ENCODE measurements at places on chromosomes 4 and X. TPM values are rescaled to one million over a fixed set of nuclear protein-coding genes. Genes with fewer than 3 reads are reported as not detected.

GRCh38 chr4:45453258-45453853 is 670.5 kb downstream of the GABRG1 start:
- H3K4me3 ChIP-seq, result no peak overlapping the region
- H3K36me3 ChIP-seq, result no peaks in the 10 kb centered on the region
- H3K4me1 ChIP-seq, result no peaks in the 10 kb centered on the region

- H3K27ac ChIP-seq, result no peak overlapping the region
- H3K36me3 ChIP-seq, result no peaks in the 10 kb centered on the region
- no peak overlapping the region for H3K4me3 ChIP-seq
- no peak for DNase-seq
- H3K4me1 ChIP-seq, result no peaks in the 10 kb centered on the region
Observed at GRCh38 chrX:69153060-69153730, 12.1 kb downstream of the PJA1 start.

GRCh38 chr4:11549525-11549924 is 120.8 kb upstream of the HS3ST1 start:
- H3K4me1 ChIP-seq, result peaks cover 12% of the 10 kb centered on the region
- H3K27me3 ChIP-seq, result peaks cover 2% of the 10 kb centered on the region
- no peak for DNase-seq
- no peak overlapping the region for H3K27ac ChIP-seq
- no peak overlapping the region for H3K4me3 ChIP-seq

DNA sequence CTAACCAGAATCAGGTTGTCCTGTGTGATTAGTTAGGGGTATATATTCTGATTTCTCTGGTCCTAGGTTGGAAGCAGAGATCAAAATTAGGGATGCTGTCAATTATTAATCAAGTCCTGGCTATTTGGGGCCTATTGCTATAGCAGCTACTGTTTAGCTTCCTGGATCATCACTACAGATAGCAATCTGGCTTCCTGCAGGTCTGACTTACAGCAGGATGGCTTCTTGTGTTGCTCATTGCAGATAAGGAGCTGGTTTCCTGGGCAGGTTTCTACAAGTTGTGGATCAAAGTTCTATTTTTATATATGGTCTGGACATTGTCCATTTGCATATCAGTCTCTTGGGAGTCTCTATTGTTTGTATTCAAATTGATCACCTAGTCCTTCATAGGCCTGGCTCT is 57.7 kb upstream of the C4orf54 start:
- peaks cover 2% of the 10 kb centered on the region for H3K27me3 ChIP-seq
- no peak for DNase-seq
- H3K4me1 ChIP-seq, result peaks cover 8% of the 10 kb centered on the region
- H3K27ac ChIP-seq, result no peak overlapping the region

DNA sequence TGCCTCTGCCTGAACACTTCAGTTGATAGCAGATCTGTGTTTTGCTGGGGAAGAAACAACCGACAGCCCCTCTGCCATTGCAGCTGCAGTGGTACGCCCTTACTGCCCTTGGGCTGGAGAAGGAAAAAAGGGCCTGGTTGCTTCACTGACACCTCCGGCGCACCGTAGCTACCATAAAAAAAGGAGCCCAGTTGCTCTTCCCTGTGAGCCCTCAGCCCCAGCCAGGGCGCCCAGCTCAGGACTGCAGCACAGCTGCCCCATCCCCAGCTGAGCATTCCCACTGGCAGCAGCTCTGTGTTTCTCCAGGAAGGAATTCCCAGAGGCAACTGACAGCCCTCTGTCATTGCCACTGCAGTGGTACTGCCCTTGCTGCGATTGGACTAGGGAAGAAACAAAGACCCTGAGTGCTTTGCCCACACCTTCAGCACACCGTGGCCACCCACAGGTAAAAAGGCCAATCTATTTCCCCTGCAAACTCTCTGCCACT is 142.7 kb downstream of the DKK2 start:
- H3K36me3 ChIP-seq, result no peaks in the 10 kb centered on the region
- DNase-seq, result no peak
- H3K4me3 ChIP-seq, result no peak overlapping the region
- H3K27me3 ChIP-seq, result no peaks in the 10 kb centered on the region
- H3K4me1 ChIP-seq, result no peaks in the 10 kb centered on the region
- no peak overlapping the region for H3K27ac ChIP-seq

DNA sequence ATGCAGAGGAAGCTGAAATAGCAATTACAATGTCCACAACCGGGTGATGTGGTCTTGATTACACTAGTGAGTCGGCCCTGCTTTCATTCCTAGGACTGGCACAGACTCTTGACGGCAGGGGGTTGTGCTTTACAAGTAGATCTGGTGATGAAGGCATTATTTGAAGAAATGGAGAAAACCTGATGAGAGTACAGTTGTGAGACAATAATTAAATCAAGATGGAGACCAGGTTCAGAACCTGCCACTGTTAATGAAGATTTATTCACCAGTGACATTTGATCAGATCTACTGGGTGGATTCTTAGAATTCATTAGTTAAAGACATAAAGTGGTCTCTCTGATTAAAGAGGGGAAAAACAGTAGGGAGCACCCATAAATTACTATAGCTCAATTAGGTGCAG is 747.2 kb downstream of the STPG2 start:
- DNase-seq, result no peak
- no peak overlapping the region for H3K27ac ChIP-seq
- H3K36me3 ChIP-seq, result no peaks in the 10 kb centered on the region
- no peaks in the 10 kb centered on the region for H3K4me1 ChIP-seq
- H3K4me3 ChIP-seq, result no peak overlapping the region
- no peaks in the 10 kb centered on the region for H3K27me3 ChIP-seq

- no peak overlapping the region for H3K27ac ChIP-seq
- no peaks in the 10 kb centered on the region for H3K36me3 ChIP-seq
- peaks cover 12% of the 10 kb centered on the region for H3K27me3 ChIP-seq
- peak overlapping the region; percentile 72 for H3K4me3 ChIP-seq
- H3K4me1 ChIP-seq, result peaks cover 9% of the 10 kb centered on the region
Observed at GRCh38 chr4:183722731-183723560, 63.9 kb downstream of the TRAPPC11 start.

- no peaks in the 10 kb centered on the region for H3K36me3 ChIP-seq
- no peaks in the 10 kb centered on the region for H3K4me1 ChIP-seq
- no peak overlapping the region for H3K4me3 ChIP-seq
- no peak for DNase-seq
Observed at GRCh38 chr4:152927737-152928136, 8.4 kb upstream of the FHDC1 start.

DNA sequence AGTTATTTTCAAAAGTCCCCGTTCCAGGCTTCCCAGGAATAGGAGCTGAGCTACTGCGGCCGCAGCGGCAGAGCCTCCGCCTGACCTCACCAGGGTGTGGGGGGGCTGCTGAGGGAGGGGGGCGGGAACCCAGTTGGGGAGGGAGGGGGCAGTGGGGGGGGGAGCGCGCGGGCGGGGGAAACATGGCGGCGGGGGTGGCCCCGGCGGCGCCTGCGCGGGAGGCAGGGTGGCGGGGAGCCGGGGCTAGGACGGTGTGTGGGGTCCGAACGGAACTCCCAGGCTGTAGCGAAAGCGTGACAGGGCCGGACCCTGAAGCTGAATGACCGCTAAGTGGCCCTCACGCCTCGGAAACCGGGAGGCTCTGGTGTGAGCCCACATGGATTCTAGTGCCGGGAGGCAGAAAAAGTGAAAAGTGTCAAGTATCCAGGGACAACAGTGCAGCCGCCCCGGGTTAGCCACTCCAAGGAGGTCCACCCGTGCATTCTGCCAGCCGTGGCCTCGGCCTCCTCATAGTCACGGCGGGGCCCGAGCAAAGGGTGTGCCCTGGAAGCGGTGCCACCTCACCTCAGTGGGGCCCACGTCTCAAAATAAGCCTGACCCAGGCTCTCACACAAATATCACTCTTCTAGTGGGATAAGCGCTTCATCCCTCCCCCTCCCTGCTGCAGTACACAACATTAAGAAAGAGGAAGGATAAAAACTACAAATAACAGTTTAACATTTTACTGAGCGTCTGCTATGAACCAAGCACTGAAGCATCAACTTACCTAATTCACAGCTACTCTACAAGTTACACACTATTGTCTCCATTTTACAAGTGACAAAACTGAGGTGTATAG is at the start of gene KLHL13:
Gene KLHL13, minus strand, starts transcription at position 98 of the 838 bp plus-strand sequence. CDS start 88,337 bp downstream, outside the sequence.
- DNase-seq, result peak; percentile 12
- peaks cover 3% of the 10 kb centered on the region for H3K4me1 ChIP-seq
- H3K27ac ChIP-seq, result no peak within 1 kb of the TSS
- peak within 1 kb of the TSS; percentile 75 for H3K4me3 ChIP-seq
- no peaks in the 10 kb centered on the region for H3K36me3 ChIP-seq

GRCh38 chr4:138400543-138400942 is 158.4 kb upstream of the SLC7A11 start:
- no peaks in the 10 kb centered on the region for H3K4me1 ChIP-seq
- no peaks in the 10 kb centered on the region for H3K36me3 ChIP-seq
- no peak overlapping the region for H3K4me3 ChIP-seq
- DNase-seq, result no peak
- no peak overlapping the region for H3K27ac ChIP-seq

GRCh38 chr4:144634978-144635747 is 10.8 kb upstream of the HHIP start:
- peaks cover 8% of the 10 kb centered on the region for H3K27me3 ChIP-seq
- no peak overlapping the region for H3K4me3 ChIP-seq
- no peaks in the 10 kb centered on the region for H3K4me1 ChIP-seq
- no peaks in the 10 kb centered on the region for H3K36me3 ChIP-seq
- peak overlapping the region; percentile 23 for H3K27ac ChIP-seq
- DNase-seq, result no peak

GRCh38 chr4:150986085-150986484 is 29.0 kb downstream of the LRBA start:
- no peak overlapping the region for H3K27ac ChIP-seq
- peaks cover 12% of the 10 kb centered on the region for H3K36me3 ChIP-seq
- no peaks in the 10 kb centered on the region for H3K27me3 ChIP-seq
- no peak overlapping the region for H3K4me3 ChIP-seq

GRCh38 chr4:3766036-3766784 is at the start of gene ADRA2C:
ADRA2C (plus strand) TSS chr4:3766385; CDS start chr4:3766607, 222 bp downstream.
- no peak for DNase-seq
- peaks cover 26% of the 10 kb centered on the region for H3K27me3 ChIP-seq
- peaks cover 6% of the 10 kb centered on the region for H3K4me1 ChIP-seq
- H3K4me3 ChIP-seq, result peak within 1 kb of the TSS; percentile 46
- no peaks in the 10 kb centered on the region for H3K36me3 ChIP-seq
- no peak within 1 kb of the TSS for H3K27ac ChIP-seq

- peaks cover 16% of the 10 kb centered on the region for H3K4me1 ChIP-seq
- H3K4me3 ChIP-seq, result no peak overlapping the region
- H3K27me3 ChIP-seq, result no peaks in the 10 kb centered on the region
- DNase-seq, result no peak
- no peak overlapping the region for H3K27ac ChIP-seq
Observed at GRCh38 chr4:1609901-1610790, 74.0 kb downstream of the FAM53A start.

- H3K4me3 ChIP-seq, result no peak overlapping the region
- DNase-seq, result no peak
- no peaks in the 10 kb centered on the region for H3K36me3 ChIP-seq
- no peaks in the 10 kb centered on the region for H3K27me3 ChIP-seq
- peaks cover 37% of the 10 kb centered on the region for H3K4me1 ChIP-seq
- H3K27ac ChIP-seq, result no peak overlapping the region
Observed at GRCh38 chrX:39206399-39207145, 405.3 kb downstream of the MID1IP1 start.

GRCh38 chrX:70755850-70756249 is 152.7 kb downstream of the TEX11 start:
- peaks cover 3% of the 10 kb centered on the region for H3K36me3 ChIP-seq
- peak; percentile 78 for DNase-seq
- no peaks in the 10 kb centered on the region for H3K27me3 ChIP-seq
- no peak overlapping the region for H3K4me3 ChIP-seq
- no peak overlapping the region for H3K27ac ChIP-seq
- H3K4me1 ChIP-seq, result peaks cover 12% of the 10 kb centered on the region

DNA sequence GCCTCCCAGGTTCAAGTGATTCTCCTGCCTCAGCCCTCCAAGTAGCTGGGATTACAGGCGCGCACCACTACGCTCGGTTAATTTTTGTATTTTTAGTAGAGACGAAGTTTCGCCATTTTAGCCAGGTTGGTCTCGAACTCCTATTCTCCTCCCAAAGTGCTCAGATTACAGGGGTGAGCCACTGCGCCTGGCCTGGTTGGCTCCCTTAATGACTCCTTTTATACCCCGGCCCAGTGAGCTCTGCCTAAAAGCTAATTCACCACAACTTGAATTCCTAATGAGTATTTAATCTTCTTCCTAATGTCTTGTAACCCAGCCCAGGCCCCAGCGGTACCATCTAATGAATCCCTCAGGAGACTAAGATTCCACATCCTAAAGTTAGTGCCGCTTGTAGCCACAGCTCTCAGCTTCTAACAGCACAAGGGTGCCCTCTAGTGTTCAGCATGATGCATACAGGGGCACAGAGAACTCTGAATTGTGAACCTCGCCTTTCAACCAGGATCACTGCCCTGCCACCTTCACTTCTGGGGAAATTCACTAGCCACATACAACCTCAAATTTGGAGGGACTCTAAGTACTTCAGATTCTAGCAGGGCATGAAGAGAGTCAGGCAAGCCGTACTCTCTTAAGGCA is 89.5 kb downstream of the OR13H1 start:
- no peaks in the 10 kb centered on the region for H3K36me3 ChIP-seq
- no peak overlapping the region for H3K4me3 ChIP-seq
- H3K4me1 ChIP-seq, result peaks cover 2% of the 10 kb centered on the region
- no peak overlapping the region for H3K27ac ChIP-seq
- DNase-seq, result peak; percentile 66

- H3K27me3 ChIP-seq, result peaks cover 2% of the 10 kb centered on the region
- no peak for DNase-seq
- no peak overlapping the region for H3K27ac ChIP-seq
- no peak overlapping the region for H3K4me3 ChIP-seq
- H3K4me1 ChIP-seq, result no peaks in the 10 kb centered on the region
Observed at GRCh38 chrX:97672608-97673007, 788.9 kb downstream of the RPA4 start.

- DNase-seq, result no peak
- peaks cover 4% of the 10 kb centered on the region for H3K36me3 ChIP-seq
- no peak overlapping the region for H3K4me3 ChIP-seq
- H3K27ac ChIP-seq, result no peak overlapping the region
Observed at GRCh38 chr4:4761128-4761982, 98.1 kb upstream of the MSX1 start.

GRCh38 chr4:25320773-25321172 is 8.2 kb downstream of the ZCCHC4 start:
- no peaks in the 10 kb centered on the region for H3K27me3 ChIP-seq
- DNase-seq, result peak; percentile 18
- peaks cover 35% of the 10 kb centered on the region for H3K4me1 ChIP-seq
- peak overlapping the region; percentile 76 for H3K27ac ChIP-seq
- peaks cover 24% of the 10 kb centered on the region for H3K36me3 ChIP-seq

GRCh38 chrX:31266203-31267076 is 194.6 kb upstream of the FTHL17 start:
- no peaks in the 10 kb centered on the region for H3K36me3 ChIP-seq
- peak; percentile 4 for DNase-seq
- peaks cover 6% of the 10 kb centered on the region for H3K4me1 ChIP-seq
- H3K27ac ChIP-seq, result no peak overlapping the region
- peak overlapping the region; percentile 34 for H3K4me3 ChIP-seq

GAGE12F gene
- not detected for total RNA-seq

RASGEF1B gene
- total RNA-seq, result 6.5 TPM

CPE gene
- not detected for total RNA-seq

DMP1 gene
- not detected for total RNA-seq

BEND2 gene
- total RNA-seq, result not detected

PSMD10 gene
- 54.6 TPM for total RNA-seq

CLDN34 gene
- total RNA-seq, result not detected
